IPS-NIHi11 (cell line): ENCODE measurements at places on chromosomes 2 and 18.

- DNase-seq: peak; percentile 13
Measured at GRCh38 chr18:79169958-79170555, 100.9 kb downstream of the ATP9B start.

GRCh38 chr2:223835701-223836532, 1.5 kb downstream of the AP1S3 start:
- DNase-seq: no peak

DNA sequence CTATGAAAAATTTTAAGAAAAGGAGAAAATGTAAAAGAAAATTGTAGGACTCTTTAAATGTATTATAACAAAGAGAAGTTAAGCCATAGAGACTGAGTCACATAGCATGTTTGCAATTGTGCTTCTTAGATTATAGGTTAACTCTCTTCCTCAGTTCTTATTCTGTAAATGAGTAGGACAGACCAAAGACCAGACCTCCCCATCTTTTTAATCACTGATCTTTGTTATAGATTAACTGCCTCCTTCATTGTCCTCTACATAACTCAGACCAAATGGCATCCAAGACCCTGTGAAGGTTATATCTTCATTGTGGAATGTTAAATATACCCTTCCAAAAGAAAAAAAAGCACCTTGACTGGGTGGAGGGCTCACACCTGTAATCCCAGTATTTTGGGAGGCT, 316.9 kb upstream of the LRRTM4 start:
- no peak for DNase-seq

DNA sequence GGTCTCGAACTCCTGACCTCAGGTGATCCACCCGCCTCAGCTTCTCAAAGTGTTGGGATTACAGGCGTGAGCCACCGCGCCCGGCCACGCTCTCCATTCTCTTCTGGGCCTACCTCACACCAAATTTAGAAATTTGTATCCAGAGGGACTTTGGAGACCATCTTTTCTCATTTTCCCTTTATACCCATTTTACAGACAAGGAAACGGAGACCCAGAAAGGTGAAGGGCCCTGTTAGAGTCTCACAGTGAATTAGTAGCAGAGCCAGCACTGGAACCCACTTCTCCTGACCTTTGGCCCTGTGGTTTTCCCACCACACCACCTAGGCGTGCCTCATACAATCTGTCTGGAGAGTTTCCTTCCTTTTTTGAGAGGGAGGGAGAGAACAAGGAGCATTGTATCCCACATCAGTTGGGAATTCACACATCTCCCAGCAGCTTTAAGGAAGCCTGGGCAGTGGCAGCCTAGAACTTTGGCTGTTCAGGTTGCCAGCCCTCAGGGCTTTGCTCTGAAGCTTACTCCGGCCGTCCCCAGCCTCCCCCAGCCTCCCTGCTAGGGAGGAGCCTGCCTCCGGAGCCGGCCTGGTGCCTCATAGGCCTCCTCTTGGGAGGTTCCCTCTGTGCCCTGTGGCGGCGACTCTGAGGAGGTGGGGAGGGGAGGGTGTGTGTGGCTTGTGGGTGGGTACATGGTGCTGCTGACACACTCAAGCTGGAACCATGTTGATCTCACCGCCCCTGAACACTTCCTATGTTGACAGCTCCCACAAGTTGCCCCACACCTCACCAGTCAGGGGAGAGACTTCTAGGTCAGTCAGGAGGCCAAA, 13.8 kb downstream of the FOSL2 start:
- DNase-seq: no peak

DNA sequence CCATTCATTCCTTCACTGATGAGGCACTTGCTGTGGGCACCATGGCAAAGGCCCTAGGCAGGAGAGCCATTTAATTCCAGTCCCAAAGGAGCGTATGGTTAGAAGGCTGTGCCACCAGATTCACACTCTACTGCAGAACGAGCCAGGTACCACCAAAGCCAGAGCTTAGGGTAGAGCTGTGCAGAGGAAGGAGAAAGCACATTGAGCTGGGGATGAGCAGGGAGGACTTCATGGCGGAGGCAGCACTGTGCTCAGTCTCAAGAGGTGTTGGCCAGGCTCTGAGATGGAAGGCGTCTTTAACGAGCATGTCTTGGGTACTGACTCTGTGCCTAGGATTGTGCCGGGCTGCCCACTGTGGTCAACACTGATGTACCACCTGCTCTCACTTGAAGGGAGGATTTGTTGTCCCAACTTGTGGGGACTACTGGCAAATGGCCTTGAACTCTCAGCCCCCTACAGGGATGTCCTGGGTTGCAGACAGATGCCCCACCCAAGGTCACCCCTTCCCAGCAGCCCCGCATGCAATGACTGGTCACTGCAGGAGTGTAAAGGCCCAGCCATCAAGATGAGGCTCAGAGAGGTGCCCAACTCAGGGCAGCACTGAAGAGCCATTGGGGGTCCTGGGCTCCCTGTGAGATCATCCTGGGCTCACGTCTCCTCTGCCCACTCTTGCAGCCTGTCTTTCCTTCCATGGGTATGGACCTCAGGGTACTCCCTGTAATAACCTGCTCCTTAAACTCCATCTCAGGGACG, 251.4 kb downstream of the GLI2 start:
- no peak for DNase-seq

DNA sequence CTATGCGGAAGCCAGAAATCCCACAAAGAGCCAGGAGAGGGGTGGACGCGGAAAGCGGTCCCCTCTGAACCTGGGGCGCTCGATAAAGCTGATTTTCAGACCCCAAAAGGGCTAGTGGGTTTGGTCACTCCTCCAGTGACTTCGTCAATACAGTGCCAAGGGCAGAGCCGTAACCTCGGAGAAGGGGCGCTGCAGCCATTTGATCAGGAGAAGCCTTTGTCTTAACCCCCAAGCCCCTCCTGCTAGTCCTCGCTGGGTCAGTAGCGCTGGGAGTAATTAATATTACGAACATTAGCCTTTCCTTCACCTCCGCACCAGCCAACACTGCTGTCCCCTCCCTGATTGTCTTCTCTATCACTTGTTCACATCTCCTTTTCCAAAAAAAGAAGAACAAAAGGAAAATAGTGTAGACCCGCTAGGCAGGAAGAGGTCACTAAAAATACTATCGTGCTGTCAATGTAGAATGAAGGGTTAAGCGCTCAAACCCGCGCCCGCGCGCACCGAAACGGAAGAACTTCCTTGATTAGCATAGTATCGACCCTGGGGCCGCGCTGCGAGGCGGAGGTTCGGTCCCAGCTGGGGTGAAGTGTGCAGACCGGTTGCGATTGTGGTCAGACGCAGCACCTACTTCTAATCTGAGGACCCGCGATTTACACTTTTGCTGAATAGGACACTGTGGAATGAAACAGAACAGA, 63.2 kb upstream of the MAPRE2 start:
- peak; percentile 31 for DNase-seq

GRCh38 chr2:120704696-120705095, 31.0 kb upstream of the GLI2 start:
- no peak for DNase-seq

DNA sequence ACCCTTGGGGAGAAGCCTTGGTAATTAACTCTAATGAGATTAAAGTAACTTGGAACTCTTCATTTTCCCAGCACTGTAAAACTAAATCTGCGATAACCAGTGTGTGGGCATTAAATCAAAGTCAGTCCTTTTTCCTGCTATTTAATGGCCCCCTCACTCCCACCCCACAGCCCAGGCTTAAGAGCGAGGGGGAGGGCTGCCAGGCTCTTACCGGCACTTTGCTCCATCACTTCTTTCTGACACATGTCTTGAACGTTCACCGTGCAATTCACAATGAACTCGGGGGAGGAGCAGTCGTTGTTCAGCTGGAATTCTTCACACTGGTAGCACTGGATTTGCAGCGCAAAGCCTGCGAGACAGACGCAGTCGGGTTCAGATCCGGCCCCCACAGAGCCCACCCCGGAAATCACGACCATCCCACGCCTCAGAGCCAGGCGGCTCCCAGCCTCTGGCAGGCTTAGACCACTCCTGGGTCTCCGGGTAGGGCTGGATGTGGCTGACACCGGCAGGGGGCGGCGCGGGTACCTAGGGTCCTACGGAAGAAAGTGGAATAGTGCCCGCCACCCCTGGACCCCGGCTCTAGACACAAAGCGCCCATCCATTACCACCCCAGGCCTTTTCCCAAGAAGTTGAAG, 1.7 kb downstream of the LYPD1 start:
- peak; percentile 53 for DNase-seq

GRCh38 chr2:122055521-122055931, 300.1 kb downstream of the TSN start:
- no peak for DNase-seq

- no peak for DNase-seq
Measured at GRCh38 chr18:34038086-34038485, 186.6 kb downstream of the NOL4 start.

DNA sequence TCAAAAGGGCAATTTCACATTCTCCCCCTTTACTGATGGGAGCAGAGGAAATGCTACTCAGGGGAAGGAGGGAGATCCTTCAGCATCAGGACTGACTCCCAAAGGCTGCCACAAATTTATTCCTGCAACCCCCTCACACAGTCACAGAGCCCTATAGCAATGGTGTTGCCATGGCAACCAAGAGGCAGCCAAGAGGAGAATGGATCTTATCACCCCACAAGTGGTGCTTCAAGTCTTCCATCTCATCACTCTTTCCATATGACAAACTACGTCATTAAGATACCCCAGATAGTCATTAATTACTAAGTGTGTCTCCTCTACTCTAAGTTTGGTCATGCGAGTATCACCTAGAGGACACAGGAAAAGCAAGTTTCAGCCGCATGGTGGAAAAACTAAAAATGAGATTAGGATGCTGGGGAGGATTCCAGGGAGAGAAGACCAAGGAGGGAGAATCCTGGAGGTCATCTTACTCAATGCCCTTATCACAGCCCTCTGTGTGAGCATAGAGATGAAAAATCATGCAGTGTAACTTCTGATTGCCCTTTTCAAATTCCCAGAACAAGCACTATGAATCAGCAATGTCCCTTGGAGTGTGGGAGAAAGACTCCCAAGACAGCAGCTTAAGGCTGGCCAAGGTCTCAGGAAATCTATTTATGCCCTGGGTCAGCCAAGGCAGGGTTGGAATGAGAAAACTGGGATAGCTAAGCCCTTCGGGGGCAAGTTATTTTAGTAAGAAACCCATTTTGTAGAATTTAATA, 885.7 kb upstream of the KLHL29 start:
- no peak for DNase-seq

DNA sequence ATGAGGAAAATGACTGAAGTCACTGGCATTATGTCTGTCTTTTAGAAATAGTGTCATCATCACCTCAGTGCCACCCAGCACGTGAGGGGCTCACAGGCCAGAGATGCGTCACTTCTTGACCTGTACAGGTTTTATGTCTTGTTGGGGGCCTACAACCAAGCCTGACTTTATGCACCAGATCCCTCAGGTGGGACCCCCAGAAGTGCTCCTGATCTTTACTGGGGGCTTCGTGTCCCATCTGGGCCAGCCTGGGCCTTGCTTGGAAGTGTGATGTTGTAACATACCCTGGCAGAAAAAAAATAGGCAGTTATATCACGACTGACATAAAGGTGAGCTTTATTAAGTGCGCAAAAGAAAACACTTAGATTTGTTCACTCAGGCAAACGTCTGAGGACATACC, 21.5 kb upstream of the GNAL start:
- DNase-seq: no peak

GRCh38 chr2:174121612-174122011, 126.7 kb downstream of the OLA1 start:
- no peak for DNase-seq

- no peak for DNase-seq
Measured at GRCh38 chr2:19785867-19786266, 115.9 kb downstream of the TTC32 start.

GRCh38 chr18:51194604-51195003, 2.9 kb downstream of the MEX3C start:
- DNase-seq: no peak

DNA sequence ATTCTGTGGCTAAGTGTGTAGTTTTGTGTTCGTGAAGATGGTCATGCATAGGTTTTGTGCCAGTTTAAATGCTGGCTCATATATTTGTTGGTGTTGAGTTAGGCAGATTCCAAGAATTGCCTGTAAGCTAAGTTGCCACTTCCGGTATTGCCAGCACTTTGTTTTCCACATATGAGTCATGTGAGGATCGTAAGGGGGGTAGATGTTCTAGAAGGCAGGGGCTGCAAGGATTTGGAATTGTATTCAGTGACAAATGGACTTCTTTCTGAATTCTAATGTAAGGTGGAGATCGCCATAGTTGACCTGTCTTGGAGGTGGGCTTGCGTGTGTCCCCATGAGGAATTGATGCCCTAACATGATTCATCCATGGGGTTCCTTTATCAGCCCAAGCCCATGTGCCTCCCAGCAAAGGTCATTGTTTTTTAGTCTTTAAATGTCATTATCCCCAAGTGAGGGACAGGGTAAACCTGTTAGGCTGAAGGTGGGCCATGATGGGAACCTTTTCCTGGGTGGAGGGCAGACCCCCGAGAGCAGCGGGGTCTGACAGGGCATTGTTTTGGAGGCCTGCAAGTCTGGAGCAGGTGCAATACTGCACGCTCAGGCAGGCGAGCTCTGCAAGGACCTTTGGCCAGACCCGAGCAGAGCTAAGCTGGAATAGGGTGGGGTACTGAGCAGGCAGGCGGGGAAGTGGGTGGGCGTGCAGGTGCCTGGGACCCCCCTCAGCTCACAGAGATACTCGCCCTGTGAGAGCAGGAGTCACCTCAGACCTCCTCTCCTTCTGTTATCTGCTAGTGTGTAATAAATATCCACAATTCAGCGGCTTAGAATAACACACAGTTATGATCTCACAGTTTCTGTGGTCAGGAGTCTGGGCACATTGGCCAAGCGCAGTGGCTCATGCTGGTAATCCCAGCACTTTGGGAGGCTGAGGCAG, 77.4 kb downstream of the LRRFIP1 start:
- no peak for DNase-seq
